RCC 7860 (cell line): ENCODE measurements at places on chromosomes 12 and 14.

DNA sequence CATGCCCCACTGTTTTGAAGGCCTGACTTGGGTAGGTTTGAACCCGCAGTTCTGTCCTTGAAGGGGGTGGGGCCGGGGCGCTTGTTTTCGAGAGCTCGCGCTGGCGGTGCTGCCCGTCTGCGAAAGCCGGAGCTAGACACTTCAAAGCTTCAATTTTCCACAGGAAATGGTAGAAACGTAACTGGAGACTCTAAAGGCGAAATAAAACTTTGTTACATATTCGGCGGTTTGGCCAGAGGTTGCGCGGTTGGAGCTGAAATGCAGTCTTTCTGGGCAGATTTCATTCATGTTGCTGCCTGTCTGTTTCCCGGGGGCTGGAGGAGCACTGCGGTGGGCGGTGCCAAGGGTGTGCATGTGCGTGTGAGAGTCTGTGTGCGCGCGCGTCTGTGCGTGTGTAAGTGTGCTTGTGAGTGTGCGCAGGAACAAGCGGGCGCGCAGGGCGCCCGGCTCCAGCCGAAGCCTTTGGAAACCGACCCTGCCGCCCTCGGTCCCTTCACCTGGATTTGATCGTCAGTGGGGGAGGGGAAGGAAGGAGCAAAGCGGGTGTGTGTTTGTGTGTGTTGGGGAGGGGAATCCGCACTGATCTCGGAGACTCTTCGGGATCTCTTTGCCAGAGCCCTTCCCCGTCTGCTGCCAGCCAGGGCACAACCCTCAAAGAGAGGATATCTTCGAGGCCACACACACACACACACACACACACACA is 227.7 kb upstream of the CRY1 start:
- DNase-seq: no peak

DNA sequence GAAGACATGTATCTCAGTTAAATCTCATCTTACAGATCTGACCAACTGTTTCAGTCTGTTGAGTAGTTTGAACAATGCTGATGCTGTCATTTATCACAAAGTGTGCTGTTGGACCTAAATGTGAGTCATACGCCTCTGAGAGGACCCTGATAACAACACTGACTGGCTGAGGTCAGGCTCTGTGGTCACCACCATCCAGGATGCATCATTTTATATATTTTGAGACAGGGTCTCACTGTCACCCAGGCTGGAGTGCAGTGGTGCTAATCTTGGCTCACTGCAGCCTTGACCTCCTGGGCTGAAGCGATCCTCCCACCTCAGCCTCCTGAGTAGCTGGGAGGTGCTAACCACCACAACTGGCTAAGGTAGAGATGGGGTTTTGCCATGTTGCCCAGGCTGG is 181.0 kb upstream of the RGS6 start:
- peak; percentile 5 for DNase-seq

- no peak for DNase-seq
These were observed 839.9 kb upstream of the MGAT4C start for GRCh38 chr12:87096082-87096585.

DNA sequence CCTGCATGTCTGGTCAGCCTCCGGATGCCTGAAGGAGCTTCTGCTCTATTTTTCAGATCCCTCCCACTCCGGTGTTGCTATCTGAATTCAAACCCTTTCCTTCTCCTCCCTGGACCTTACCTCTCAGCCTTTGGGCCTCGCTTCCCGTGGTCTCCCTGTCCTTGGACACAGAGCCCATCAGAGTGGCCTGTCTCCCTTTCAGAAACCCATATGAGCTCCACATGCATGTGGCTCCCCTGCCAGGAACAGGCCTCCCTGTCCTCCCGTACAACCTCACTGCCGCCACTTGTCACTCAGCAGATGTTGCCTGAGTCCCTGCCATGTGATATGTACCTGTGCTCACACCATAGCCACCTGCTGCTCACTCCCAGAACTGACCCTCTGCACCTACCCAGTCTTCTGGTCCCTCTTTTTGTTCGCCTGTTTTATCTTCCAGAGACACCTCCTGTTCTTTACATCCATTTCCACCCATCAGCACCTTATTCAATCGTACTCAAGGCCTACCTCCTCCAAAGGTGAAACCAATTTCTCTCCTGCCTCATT is 182.5 kb downstream of the ZFP36L1 start:
- no peak for DNase-seq

GRCh38 chr14:91244501-91244901 is at the start of gene GPR68:
GPR68 (minus strand) TSS chr14:91244704; CDS start chr14:91235050, 9,654 bp downstream.
- DNase-seq: peak; percentile 37

GRCh38 chr14:90560558-90560957 is 163.7 kb downstream of the CALM1 start:
- DNase-seq: no peak

DNA sequence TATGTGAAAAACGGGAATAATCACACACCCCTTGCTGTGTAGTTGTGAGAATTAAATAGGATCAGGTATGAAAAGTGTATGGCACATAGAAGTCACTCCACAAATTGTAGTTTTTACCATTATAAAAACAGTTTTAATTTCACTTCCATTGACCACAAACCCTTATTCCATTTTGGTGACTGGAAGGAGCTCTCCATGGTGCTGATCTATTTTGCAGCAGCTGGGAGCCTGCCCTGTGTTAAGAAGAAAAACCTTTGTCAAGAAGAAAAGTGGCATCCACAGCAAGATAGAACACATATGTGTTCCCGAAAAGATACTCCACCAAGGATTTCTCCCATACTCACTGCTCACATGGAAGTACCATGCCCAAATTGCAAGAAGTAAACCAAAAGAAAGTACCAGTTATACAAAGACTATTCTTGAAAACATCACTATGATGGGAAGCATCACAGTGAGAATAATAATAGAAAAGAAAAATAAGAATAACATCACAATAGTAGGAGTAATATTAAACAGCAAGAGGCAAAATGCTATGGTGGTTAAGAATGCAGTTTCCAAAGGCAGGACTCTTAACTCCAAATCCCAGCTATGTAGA is 58.7 kb downstream of the TUNAR start:
- DNase-seq: no peak

DNA sequence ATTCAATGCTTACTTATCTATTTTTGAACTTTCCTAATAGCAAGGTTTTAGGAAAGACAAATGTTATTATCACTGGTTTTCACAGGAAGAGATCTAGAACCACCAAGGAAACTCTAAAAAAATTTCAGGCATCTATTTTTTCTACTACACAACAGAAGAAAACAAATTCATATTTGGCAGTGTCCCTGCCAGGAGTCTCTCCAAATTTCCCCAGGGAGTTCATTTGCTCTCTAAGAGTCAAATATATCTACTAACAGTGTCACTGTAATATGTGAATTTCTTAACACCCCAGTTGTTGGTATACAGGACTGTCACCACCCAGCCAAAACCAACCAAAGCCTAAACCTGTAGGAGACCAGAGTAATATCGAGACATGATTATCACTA is 83.4 kb downstream of the STXBP6 start:
- no peak for DNase-seq

DNA sequence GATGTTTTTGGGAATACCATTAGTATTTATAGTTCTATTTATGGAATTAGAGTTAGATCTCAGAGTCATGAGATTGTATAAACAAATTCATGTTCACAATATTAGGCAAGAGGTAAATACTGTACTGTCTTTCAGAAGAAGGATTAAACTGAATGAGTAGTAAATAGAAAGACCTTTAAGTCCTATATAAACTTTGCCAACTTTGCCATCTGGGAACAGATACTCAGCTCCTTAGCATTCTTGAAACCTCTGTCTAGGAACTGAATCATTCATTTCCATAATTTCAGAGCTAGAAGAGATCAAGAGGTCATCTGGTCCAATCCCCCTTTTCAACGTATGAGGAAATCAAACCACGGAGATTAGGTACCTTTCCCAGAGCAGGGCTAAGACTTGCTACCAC is 141.1 kb downstream of the CAND1 start:
- no peak for DNase-seq
